Left ventricle myocardium inferior (tissue), 1 donor: ENCODE measurements at places on chromosomes 2 and 18.

- DNase-seq, result no peak
Measured at GRCh38 chr18:23529604-23530003, 26.3 kb downstream of the RMC1 start.

- no peak for DNase-seq
Measured at GRCh38 chr18:22368021-22368420, 49.7 kb downstream of the CTAGE1 start.

- no peak for DNase-seq
Measured at GRCh38 chr2:121454549-121455090, 76.1 kb upstream of the RNU4ATAC start.

DNA sequence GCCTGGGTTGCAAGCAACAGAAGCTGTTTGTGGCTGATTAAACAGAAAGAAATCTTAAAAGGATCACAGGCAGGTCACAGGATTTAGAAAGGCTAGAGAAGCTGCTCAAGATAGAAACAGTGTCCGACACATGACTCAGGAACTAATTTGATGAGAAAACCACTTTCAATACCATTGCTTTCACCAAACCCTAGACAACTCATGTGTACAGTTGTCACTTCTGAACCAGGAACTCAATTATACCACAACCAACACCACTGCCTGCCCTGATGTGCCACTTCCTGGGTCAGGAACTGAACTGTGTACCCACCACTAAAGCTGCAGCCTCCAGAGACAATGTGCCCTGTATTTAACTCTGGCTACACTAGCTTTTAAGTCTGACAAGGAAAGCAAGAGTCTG is 56.0 kb downstream of the TMEM247 start:
- no peak for DNase-seq

GRCh38 chr2:173747035-173747434 is 218.1 kb downstream of the SP3 start:
- DNase-seq, result no peak

GRCh38 chr2:112703684-112704083 is 17.1 kb upstream of the NT5DC4 start:
- no peak for DNase-seq

DNA sequence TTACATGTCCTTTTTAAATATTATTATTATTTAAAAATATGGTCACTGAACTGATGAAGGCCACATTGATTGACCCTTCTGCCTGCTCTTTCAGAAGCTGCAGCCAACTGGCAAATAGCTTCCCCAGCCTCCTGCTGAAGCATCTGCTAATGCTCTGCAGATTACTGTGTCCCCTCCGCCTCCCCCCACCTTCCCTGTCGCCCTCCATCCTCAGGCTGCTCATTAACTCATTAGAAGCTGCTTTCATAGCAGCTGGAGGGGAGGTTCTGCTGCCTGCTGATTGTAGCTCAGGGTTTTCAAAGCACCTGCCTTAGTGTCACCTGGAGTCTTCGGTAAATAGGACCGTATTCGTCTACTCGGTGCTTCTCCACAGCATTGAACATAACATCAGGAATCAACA is 24.8 kb upstream of the LMAN1 start:
- DNase-seq, result no peak

DNA sequence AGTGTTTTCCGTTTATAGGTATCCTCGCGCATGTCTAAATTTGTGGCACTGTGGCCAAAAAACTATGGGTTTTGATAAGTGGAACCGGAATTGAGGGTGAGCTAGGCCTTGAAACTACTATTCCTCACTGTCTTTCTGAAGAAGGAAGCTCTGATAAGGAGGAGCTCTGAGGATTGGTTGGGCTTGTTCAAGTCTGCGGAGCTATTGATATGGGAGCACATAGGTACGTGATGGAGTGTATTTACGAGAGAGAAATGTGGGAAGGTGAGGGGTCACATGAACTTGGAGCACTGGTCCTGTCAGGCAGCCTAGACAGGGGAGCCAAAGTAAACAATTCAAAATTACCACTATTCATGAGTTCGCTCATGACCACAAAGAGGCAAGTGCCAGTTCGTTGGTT is 131.4 kb downstream of the BABAM2 start:
- no peak for DNase-seq

DNA sequence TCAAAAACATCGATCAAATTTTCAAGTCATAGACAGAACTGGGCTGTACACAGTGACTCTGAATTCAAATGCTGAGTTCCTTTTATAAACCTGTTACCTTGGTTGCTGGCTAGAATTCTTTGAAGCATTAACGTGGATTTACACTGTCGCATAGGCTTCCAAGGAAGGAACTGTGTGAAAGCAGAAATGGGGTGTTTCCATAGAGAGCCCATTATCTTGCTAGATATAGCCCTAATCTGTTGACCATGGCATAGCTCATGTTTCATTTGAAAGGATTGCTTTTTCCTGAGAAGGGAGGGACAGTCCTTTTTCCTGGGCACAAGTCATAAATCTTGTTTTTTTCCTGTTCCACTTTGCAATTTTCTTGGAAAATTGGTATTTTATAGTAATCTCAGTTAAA is 73.8 kb upstream of the NEUROD1 start:
- no peak for DNase-seq
